ENCODE measurements at places on chromosomes 11 and 22.
A peak's percentile ranks its signal among the peaks of the same experiment; 100 is the strongest.

DNA sequence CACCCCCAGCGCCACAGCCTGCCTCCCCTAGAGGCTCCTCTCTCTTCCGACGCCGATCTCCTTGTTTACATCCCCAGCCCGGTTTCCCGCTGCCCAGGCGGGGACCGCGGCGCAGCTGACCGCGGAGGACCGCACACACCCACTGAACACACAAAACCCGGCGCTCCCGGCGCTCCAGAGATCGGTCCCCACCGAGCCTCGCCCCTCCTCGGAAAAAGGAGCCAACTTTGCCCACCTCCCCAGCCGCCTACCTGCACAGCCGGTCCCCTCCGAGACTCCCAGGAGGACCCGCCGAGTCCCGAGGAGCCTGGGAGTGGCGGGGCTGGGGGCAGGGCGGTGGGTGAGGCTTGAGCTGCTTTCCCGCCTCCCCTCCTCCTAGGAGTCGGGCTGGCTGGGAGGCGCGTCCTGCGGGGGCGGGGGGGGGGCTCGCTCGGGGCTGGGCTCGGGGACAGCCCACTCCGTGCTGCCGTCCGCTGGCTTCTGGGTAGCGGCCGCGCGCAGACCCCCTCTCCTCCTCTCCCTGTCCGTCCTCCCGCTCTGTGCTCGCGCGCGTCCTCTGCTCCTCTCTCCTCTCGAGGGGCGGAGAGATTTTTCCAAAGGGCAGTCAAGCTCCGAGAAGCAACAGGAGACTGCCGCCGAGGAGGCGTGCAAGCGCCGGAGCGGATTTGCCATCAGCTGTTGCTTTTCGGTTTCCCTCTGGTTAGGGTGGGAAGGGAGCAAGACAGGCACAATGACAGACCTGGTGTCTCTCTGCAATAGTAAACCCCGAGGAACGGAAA lies at the start of gene FXYD6:
TSS of gene FXYD6 (minus strand) at position 318 of the 779 bp plus-strand sequence. CDS start 33,882 bp downstream, outside the sequence.
- DNase-seq: no peak

DNA sequence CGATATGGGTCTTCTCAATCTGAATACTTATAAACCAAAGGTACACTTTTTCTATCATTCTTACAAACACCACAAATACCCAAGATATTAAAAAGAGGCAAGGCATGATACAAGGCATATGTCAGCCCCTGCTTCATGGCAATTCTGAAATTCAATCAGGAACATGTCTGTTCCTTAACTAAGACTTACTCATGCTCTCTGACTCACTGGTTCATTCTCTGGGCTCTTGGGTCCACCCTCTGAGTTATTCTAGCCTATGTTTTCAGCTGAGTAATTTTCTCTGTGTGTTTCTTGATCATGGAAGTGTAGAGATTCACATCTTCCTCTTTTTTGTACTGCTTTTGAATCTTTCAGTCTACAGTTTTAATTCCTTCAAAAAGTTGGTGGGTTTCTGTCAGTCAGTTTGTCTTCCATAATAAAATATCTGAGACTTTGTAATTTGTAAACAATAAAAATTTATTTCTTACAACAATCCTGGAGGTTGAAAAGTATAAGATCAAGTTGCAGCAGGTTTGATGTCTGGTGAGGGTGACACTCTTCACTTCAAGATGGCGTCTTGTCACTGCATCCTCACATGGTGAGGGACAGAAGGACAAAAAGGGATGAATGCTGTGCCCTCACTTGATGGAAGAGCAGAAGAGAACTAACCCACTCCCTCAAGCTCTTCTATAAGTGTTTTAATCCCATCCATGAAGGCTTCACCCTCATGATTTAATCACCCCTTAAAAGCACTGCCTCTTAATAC lies 211.7 kb downstream of the FAM76B start:
- peak; percentile 20 for DNase-seq

GRCh38 chr11:71355281-71355680 lies 92.9 kb downstream of the DHCR7 start:
- no peak for DNase-seq

GRCh38 chr11:102208835-102209234 lies 98.6 kb downstream of the YAP1 start:
- no peak for DNase-seq

DNA sequence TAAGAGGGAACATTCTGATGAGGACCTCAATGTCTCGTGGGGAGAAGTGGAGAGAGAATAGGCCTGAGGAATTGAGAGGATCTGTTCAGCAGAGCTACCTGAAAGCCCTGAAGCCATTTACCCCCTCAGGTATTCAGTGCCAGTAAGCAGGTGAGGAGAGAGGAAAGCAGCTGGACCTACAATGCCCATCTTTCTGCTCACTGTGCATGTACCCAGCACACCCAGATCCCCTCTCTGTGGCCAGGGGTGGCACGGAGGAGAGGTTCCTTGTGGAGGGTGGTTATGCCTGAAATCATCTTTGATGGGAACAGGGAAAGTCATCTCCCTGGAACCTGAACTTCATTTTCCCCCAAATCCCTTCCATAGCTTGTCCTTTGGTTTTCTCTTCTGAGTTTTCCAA lies 277.8 kb upstream of the B3GAT1 start:
- DNase-seq: no peak

DNA sequence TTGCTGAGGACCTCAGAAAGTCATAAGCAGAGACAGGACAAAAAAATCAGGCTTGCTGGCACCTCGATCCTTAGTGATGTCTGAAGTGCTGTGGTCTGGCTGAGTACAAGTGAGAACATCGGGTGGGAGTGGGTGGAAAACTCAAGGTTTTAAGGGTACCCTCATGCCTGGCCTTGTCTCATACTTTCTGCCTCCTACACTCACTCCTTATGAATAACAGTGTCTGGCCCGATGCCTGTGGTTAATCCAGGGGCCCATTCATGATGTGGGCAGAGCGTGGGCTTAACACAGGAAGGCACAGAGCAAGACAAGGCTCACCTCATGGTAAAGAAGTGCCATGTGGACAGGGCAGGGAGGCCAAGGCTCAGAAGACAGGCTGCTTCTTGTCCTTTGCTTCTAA lies 11.0 kb upstream of the UCP3 start:
- peak; percentile 84 for DNase-seq

- DNase-seq: no peak
These were observed 8.0 kb downstream of the RIBC2 start for GRCh38 chr22:45421349-45422055.

- DNase-seq: no peak
These were observed 153.2 kb upstream of the E2F8 start for GRCh38 chr11:19393941-19394340.

GRCh38 chr11:92226331-92227229 lies 2.0 kb downstream of the FAT3 start:
- no peak for DNase-seq

DNA sequence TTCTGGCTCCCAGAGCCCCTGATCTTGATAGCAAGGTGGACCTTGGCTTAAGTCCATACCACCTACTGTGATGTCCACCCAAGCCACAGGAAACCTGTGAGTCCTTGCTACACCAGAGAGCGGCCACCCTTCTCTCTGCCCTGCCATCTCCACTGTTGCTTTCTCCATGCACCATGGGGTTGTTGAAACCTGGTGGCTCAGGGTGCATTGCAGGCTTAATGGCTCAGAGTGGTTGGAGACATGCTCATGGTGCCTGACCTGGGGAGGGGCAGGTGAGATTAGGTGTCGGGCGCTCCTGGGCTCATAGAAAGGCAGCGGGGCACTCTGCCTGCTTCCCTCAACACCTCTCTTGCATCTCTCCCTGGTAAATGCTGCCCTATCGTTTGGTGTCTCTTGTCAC lies 25.0 kb upstream of the CACNG2 start:
- DNase-seq: no peak

DNA sequence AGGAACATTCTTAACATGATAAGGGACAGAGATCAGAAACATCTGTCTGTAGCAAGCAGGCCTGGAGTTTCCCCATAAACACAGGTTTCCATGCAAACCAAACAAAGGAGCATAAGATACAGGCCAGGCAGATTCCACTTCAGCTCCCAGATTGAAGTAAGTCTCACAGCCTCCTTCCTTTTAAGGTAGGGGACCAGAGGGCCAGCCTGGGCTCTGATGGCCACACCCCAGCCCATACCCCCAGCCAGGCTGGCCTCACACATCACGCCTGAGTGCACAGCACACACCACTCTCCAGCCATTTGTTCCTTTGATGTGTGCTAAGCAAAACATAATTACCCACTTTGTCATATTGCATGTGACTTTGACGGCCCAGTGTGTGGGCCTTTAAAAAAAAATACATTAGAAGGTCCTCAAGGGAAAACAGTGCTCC lies 518.7 kb downstream of the NTM start:
- DNase-seq: no peak

- no peak for DNase-seq
These were observed 598.6 kb downstream of the OPCML start for GRCh38 chr11:132933703-132934102.

DNA sequence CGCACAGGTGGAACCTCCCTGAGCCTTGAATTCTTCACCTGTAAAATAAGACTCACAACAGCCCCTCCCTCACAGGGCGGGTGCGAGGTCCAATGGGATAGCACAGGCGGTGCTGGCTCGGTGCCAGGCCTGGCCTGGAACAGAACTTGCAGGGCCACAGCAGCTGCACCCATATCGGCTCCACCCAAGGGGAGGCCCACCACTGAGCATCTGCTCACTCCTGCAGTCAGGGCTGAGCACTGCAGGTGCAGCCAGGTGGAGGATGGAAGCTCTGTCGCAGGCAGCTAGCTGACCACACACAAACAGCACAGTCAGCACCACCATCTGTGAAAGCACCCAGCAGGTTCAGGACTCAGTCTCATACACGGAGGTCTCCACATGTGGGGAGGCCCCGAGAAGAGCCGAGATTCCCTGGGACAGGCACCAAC lies 19.6 kb downstream of the VPS37C start:
- no peak for DNase-seq

GRCh38 chr11:131978351-131978750 lies 607.9 kb downstream of the NTM start:
- no peak for DNase-seq

DNA sequence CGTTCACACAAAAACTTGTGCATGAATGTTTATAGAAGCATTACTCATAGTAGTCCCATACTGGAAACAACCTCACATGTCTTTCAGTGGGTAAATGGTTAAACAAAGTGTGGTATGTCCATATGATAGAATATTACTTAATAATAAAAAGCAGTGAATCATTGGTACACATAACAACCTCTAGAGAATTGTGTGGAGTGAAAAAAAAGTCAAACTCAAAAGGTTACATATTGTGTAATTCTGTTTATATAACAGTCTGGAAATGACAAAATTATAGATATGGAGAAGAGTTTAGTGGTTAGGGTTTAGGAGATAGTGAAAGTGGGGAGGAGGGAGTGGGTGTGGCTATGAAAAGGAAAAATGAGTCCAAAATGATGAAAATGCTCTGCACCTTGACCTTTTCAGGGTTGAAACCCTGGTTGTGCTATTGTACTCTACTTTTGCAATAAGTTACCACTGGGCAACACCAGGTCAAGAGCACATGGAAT lies 243.4 kb upstream of the DDI1 start:
- no peak for DNase-seq

DNA sequence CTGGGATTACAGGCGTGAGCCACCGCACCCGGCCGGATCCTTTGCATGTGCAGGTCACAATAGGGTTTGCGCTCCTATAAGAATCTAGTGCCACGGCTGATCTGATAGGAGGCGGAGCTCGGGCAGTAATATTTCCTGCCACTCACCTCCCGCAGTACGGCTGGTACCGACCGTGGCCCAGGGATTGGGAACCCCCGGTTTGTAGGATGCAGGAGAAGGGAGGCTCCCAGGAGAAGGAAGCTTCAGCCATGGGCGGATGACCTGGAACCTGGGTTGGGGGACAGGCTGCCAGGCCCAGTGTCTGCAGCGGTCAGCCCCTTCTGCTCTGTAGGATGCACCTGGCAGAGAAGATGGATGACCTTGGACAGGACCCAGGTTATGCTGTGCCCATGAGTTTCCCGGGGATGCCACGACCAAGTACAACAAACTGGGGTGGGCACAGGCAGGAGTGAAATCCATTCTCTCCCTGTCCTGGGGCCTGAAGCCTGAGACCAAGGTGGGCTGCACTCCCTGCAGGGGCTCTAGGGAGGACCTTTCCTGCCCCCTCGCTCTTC lies 818.9 kb downstream of the BRD1 start:
- DNase-seq: no peak

Data from activated CD4-positive, alpha-beta T cell treated with anti-CD3 and anti-CD28 coated beads for 48 hours (primary cell).